ENCODE measurements at places on chromosomes 7 and 10.

DNA sequence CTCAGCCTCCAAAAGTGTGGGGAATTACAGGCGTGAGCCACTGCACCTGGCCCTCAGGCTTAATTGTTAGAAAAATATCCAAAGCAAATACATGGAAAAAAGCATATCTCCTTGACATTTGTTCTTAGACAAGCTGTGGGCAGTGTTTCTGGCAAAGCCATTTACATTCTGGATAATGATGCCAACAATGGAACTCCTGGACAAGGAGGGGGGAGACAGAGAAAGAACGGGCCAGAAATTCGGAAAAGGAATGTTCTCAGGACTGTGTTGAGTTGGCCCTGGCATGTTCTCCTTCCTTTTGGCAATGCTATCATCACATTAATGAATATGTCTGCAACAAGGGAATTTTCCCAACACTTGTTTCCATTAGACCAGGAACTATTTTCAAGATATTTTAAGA lies 88.7 kb downstream of the UBE2H start:
- no peak for DNase-seq

DNA sequence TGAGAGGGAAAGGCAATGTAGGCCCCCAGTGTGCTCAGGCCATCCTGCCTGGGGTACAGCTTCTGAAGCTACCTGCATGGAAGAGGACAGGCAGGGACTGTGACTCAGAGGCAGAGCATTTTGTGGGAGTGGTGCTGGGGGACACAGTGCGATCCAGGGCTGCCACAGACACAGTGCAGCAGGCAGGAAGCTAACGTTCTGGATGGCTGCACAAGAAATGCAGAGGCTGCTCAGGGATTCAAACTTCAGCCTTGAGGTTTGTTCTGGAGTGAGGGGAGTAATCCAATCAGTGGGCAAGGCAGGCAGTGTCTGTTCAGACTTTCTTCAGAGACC lies 648.0 kb upstream of the IGFBP3 start:
- DNase-seq: no peak

DNA sequence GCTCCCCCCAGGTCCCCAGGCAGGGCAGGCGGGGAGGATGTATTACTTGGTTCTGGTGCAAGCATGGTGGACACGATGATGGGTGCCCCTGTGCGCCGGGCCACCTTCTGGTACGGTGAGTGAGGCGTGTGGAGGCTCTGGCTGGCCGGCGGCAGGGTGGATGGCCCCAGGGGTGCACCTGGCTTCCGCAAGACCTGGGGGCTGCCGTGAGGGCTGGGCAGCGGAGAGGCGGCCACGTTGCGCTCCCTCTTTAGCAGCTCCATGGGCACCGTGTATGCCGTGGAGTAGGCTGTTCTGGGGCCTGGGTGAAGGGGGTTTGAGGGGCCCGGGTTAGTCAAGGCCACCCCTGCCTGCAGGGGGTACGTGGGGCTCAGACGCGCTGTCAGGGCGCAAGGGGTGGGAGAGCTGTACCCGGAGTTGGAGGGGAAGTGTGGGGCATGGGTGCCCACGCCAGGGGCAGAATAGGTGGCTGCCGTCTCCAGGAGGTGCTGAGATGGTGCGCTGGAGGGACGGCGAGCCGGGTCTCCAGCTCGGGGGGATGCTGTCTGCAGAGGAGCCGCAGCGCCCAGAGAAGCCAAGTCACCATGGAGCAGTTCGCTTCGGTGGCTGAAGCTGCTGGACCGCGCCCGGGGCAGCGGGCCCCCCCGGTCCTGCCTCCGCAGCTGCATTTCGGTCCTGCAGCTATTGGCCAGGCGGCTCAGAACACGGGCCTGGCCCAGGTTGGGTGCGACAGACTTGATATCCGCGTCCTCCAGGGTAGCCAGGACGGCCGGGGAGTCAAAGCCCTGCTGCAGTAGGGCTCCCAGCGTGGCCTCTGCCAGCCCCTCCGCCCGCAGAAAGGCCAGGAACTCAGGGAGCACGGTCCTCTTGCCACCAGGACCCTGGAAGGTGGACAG lies 84.4 kb downstream of the ZRANB1 start:
- DNase-seq: no peak

DNA sequence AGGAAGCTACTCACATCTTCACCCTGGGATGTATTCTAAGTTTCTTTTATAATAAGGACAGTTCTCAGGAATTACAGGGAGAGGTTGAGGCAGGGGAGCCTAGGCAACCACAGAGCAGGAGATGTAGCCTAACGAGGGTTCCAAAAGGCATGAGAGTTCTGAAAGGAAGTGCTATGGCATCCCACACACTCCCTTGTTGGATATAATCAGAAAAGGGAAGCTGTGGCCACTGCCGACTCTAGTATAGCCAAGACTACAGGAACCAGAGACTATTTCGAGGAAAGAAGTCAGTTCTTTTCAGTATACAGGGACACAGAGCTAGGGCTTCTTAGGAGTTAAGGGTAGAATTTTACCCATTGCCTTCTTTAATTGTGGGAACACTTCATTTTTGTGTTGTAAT lies 11.0 kb downstream of the PRR15 start:
- no peak for DNase-seq

- no peak for DNase-seq
Measured at GRCh38 chr10:101888251-101888949, 44.8 kb upstream of the KCNIP2 start.

DNA sequence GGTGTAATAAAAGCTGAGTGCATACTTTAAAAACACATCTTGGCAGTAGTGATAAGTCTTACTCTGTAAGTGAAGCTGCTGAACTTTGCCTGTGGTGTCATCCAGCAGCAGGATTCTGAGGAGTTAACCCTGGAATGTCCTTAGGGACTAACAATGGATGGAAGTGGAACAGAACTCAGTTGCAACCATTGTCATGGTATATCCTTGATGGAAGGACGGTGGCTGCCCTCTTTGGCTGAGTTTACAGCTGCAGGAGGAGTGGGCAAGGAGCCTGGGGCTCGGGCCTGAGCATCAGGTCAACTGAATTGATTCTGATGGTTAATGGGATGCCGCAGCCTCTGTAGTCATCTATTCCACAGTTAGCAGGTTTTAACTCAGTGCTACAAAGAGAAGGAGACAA lies 56.2 kb downstream of the MRC1 start:
- DNase-seq: no peak

DNA sequence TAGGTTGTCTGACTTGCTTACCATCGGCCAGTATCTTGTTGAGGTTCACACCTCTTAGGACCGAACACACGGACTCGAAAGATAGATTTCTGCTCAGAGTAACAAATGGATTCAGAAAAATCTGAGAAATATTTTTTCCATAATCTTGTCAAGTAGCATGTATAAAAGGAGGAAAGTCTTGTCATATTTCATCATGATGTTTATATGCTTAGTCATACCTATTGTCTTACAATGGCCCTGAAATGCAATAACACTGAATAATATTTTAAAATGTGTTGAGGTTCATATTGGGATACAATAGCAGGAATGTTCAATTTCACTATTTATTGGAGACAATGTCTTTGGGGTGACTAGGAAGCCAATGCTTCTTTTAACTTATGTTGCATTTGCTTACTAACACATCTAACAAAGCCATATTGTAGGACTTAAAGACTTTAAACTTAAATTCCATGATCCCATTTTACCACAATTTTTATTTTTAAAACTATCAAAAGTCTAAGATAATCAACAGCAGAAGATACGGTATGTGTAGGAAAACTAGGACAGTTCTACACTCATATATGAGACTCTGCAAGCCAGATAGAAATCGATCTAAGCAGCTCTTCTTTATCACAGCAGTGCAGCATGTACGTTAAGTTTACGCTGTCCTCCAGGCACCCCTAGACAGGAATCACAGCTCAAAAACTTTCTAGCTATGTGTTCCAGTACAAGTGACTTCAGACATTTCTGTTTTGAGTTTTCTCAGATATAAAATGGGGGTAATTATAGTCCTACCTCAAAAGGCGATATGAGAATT lies 135.7 kb upstream of the CAV2 start:
- no peak for DNase-seq

DNA sequence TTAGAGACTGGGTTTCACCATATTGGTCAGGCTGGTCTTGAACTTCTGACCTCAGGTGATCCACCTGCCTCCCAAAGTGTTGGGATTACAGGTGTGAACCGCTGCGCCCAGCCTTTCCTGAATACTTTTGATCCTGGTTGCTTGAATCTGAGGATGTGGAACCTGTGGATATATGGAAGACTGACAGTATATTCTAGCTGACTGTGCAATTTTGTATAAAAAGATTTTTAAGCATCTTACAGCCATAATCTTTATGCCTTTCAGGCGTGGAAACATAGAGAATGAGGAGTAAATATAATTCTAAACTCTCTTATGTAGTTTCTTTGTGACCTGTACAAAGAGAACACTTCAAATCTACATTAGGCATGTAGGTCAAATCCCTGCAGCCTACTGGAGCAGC lies 16.2 kb downstream of the TSPAN14 start:
- no peak for DNase-seq

- DNase-seq: no peak
Measured at GRCh38 chr7:103685646-103686045, 239.6 kb upstream of the SLC26A5 start.

- DNase-seq: no peak
Measured at GRCh38 chr10:5442065-5442989, 30.0 kb downstream of the NET1 start.

DNA sequence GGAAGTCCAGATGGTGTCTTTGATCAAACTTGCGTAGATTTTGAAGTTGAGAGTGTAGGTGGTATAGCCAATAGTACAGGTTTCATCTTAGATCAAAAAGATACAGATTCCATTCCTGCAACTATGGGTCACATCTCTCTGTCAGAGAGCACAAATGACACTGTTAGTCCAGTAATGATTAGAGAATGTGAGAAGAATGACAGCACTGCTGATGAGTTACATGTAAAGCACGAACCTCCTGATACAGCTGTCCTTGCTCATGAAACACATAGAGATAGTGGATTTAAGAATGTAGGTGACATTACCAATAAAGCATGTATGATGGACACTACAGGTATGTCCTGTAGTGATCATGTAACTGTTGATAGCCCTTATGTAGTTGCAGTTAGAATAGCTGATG lies 59.1 kb downstream of the LOXL4 start:
- DNase-seq: no peak

GRCh38 chr10:118851062-118852035 lies 96.6 kb upstream of the CACUL1 start:
- no peak for DNase-seq

DNA sequence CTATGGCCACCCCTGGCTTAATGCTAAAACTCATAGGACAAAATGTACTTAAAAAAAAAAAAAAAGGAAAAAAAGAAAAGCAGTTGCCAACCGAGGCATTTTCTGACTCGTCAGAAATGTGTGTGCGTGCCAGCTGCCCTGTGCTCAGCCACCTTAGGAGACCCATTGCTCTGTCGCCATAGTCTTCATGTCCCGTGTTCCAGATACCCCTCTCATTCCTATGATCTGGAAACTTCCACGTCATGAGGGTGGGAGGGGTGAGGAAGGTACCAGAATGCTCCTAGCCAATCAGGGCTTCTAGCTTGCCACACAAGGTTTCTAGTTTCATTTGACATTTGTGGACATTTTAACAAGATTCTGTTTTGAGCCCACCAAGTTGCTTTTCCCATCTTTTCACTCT lies 212.9 kb downstream of the TCF7L2 start:
- DNase-seq: no peak

GRCh38 chr10:71569775-71570588 lies 149.6 kb downstream of the C10orf105 start:
- DNase-seq: peak; percentile 94

GRCh38 chr10:68095153-68095552 lies 14.1 kb upstream of the MYPN start:
- no peak for DNase-seq

GRCh38 chr7:74344786-74345185 lies 55.6 kb downstream of the CLIP2 start:
- no peak for DNase-seq

- DNase-seq: no peak
Measured at GRCh38 chr10:25831080-25831479, 102.9 kb upstream of the MYO3A start.

GRCh38 chr10:34996843-34997242 lies 93.3 kb downstream of the CUL2 start:
- no peak for DNase-seq

- no peak for DNase-seq
Measured at GRCh38 chr7:64802699-64803098, 8.5 kb downstream of the ZNF138 start.

DNA sequence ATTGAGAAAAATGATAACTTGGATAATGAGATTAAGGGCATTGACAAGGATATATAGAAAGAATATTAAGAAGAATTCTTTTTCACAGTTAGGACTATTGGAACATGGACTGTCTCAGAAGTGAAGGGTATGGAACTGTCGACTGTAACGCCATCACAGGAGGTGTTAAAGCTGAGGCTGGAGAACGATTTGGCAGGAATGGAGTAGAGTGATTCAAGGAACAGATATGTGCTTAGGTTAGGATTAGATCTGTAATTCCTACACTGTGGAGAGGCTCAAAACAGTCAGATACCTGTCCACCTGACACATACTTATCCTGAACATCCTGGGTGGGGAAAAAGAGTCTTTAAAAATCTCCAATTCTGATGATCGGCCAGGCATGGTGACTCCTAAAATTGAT lies 30.9 kb downstream of the RHOBTB1 start:
- DNase-seq: no peak

GRCh38 chr7:80816806-80817205 lies 102.0 kb downstream of the SEMA3C start:
- DNase-seq: no peak

DNA sequence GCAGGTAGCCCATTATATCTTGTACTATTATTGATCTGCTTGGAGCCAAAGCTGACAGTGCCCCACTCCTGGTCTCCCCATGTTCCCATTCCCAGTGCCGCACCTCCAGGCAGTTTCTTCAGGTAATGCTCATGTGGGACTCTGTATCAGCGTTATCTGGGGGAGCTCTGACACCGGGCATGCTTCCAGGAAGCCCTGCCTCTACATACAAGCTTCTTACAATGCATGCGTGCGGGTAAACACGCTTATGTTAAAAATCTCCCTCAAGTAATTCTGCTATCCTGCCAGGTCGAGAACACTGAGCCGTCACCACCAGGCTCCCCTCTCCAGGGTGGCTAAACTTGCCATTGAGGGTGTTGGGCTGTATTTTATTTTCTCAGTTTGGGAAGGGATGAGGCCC lies 61.6 kb upstream of the LBX1 start:
- no peak for DNase-seq

DNA sequence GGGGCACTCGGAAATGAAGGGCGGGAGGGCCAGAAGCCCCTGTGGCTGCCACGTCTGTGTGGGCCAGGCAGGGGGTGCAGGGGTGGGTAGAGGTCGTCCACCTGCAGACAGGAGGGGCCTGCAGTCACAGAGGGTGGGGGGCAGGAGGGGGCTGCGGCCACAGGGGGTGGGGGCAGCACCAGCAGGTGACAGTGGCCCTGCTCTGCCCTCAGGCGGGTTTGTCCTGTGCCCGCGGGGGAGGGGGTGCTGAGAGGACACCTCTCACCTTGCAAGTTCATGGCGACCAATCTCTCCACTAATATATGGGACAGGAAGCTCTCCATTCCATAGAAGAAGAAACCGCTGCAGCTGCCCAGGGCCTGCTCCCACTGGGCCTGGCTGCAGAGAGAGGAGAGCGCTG lies 26.6 kb upstream of the NKX6-2 start:
- no peak for DNase-seq

GRCh38 chr10:102114861-102115618 lies 5.1 kb downstream of the LDB1 start:
- peak; percentile 90 for DNase-seq
